ENCODE measurements at places on chromosomes 5 and 9. TPM values are rescaled to one million over a fixed set of nuclear protein-coding genes. Genes with fewer than 3 reads are reported as not detected.

Gene HAVCR2
- not detected for total RNA-seq

Gene FLT4
- not detected for total RNA-seq

Gene FOXD4L4
- total RNA-seq, result 0.38 TPM

Gene INSL6
- not detected for total RNA-seq

Gene SLIT3
- not detected for total RNA-seq

- no peaks in the 10 kb centered on the region for H3K36me3 ChIP-seq
- H3K4me1 ChIP-seq, result 0 out of 2 replicates have a peak, but pooled peaks cover 4% of the 10 kb centered on the region
- H3K27me3 ChIP-seq, result peaks cover 10% of the 10 kb centered on the region
- H3K4me3 ChIP-seq, result no peak overlapping the region
- H3K27ac ChIP-seq, result no peak overlapping the region
These were observed 48.2 kb upstream of the ZNF169 start for GRCh38 chr9:94210616-94211603.

DNA sequence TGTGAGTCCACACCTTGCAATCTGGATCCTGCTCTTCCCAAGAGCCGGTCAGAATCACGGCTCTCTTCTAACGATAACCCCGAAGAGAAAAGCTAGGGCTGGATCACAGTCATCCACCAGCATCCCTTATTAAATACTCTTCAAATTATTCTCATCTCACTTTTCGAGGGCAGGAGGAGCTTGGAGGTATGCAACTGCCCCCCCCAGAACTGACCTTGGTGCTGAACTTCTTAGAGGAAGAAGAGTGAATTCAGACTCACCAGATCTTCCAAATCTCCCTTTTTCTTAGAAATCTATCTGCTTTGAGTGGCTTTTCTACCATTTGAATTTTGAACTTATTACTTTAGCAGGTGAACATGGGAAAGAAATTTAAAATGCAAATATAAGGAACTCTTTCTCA is 75.7 kb downstream of the MED10 start:
- no peaks in the 10 kb centered on the region for H3K36me3 ChIP-seq
- no peak for DNase-seq
- no peak overlapping the region for H3K4me3 ChIP-seq
- no peaks in the 10 kb centered on the region for H3K4me1 ChIP-seq
- H3K27me3 ChIP-seq, result no peaks in the 10 kb centered on the region

DNA sequence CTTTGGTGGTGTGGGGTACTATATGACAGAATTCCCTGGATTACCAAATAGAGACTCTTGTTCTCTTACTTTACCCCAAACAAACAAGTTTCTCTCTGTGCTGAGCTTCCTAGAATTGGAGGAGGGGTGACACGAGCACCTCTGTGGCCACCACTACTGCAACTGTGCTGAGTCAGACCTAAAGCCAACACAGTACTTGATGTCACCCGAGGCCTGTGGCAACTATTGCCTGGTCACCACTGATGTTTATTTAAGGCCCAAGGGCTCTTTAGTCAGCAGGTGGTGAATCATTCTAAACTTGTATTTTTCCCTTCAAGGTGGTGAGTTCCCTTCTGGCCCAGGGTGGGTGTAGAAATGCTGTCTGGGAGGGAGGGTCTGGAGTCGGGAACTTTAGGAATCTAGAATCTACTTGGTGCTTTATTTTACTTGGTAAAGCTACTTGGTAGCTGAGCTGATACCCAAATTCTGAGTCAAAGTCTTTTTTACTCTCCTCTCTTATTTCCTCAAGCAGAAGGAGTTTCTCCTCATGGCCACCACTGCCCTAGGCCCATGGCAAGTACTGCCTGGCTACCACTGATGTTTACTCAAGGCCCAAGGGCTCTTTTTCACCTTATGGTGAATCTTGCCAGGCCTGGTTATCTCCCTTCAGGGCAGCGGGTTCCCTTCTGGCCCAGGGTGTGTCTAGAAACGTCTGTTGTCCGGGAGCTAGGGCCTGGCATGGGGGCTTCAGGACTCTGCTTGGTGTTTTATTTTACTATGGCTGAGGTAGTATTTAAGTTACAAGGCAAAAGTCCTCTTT is 9.8 kb downstream of the LURAP1L start:
- no peak overlapping the region for H3K4me3 ChIP-seq
- no peaks in the 10 kb centered on the region for H3K27me3 ChIP-seq
- no peaks in the 10 kb centered on the region for H3K36me3 ChIP-seq
- peaks cover 32% of the 10 kb centered on the region for H3K4me1 ChIP-seq

- no peak overlapping the region for H3K4me3 ChIP-seq
- no peaks in the 10 kb centered on the region for H3K36me3 ChIP-seq
- H3K4me1 ChIP-seq, result no peaks in the 10 kb centered on the region
- no peak for DNase-seq
- H3K27me3 ChIP-seq, result no peaks in the 10 kb centered on the region
These were observed 241.5 kb upstream of the DMRT1 start for GRCh38 chr9:600006-600405.
